Activated CD4-positive, alpha-beta T cell treated with anti-CD3 and anti-CD28 coated beads, Interleukin-2, Interleukin-6, amounts not matched to agents 100 ng/mL and 50 ng/mL, durations not matched to agents 16 hours and 8 hours (primary cell): ENCODE measurements at places on chromosomes 7 and 10.

GRCh38 chr7:127882313-127882920 is 148.8 kb downstream of the LRRC4 start:
- DNase-seq, result no peak

GRCh38 chr10:29588629-29589421 is 45.9 kb downstream of the SVIL start:
- DNase-seq, result no peak

GRCh38 chr7:124457841-124458240 is 307.8 kb downstream of the GPR37 start:
- no peak for DNase-seq

DNA sequence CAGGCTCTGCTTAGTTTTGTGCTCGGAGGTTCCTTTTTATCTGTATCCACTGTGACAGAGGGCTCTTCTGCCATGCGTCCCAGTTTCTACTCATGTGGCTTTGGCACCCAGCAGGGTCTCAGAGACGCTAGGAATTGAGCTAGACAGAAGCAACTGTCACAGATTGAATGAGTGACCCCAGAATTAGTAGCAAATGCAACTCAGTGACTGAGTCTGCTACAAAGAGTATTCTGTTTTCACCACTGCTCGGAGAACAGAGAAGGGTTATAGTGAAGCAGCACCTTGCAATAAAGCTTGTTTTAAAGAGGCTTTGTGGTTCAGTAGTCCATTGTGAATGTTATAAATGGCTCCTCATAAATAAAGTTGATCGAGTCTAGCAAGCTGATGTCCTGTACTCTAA is 113.2 kb downstream of the DNAH11 start:
- no peak for DNase-seq

DNA sequence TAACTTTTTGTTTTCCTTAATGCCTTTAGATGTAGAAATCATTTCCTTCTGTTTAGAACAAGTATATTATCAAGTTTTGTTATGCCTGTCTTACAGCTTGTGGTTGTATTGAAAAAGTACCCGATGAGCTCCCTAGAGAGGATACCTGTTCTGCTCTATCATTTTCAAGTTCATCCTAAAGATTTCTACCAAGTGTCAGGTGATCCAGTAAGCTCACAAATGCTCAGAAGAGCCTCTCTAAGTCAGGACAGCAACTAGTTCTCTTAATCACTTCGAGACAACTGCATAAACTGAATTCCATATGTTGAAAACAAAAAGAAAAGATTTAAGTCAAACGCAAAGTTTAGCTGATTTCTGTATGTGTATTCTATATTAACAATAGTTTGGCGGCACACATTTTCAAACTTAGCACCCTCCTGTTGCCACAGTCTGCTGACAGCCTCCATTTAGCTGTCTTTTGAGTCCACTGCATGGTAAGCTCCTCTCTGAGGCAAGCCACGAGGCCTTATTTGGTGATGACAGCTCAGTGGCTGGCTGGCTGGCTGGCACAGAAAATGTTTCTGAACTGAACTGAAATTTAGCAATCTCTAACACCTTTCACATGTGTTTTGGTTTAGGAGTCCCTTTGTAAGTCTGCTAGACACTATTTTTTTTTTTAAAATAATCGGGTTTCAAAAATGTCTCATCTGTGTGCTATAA is 59.4 kb downstream of the SEMA3C start:
- DNase-seq, result no peak

DNA sequence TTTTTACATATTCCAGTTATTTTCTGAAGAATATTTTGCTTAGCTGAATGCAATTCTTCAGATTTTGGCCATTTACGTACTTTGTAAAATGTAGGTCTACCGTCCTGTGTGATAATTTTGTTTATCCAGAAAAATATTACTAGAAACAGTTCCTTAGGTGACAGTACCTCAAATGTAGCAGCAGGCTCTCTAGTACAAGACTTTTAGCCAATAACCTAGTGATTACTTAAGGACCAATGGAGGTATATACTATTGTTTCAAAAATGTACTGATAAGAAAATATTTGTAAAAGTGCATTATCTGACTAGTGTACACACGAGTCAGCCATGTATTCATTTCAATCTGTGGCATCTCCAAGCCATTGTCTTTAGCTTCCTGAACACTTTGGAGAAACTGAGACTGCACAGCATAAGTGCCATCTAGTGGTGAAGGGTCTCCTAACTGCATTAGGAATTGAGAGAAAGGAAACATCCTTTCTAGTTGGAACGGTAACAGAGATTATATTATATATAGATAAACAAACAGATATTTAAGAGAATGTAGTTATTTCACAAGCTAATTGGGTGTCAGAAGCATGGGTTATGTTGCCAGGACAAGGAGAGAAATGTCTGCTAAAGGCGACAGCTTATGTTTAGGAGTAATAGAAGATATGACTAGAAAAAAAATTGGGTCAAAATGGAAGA is 23.7 kb downstream of the RTKN2 start:
- DNase-seq, result peak; percentile 88

DNA sequence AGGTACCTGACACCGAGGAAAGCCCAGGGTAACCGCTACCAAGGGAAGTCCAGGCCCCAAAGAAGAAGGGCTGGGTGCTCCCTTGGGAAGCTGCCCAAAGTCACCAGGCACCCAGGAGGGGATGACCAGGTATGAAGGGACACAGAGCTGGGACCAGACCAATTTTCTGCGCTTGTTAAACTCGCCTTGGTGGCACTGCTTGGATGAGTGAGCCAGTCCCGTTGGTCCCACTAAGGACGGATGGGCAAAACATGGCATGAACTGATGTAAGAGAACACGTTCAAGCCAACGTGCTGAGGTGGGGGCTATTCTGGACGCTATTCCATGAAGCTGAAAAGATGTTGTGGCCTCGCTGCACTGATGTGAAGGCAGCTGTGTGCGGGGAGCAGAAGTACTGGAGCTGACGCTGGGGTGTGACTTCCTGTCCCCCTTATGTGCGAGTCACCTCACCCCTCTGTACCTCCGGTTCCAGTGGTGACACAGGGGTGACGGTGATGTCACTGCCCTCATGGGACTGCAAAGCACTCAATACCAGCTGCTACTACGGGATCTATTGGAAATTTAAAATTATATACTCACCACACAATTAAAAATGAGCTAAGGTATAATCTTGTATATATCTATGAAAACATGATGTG is 73.6 kb downstream of the COBL start:
- DNase-seq, result no peak

- no peak for DNase-seq
Measured at GRCh38 chr10:31864834-31865518, 63.7 kb downstream of the ARHGAP12 start.

GRCh38 chr7:126436213-126436868 is 816.4 kb downstream of the GRM8 start:
- no peak for DNase-seq

DNA sequence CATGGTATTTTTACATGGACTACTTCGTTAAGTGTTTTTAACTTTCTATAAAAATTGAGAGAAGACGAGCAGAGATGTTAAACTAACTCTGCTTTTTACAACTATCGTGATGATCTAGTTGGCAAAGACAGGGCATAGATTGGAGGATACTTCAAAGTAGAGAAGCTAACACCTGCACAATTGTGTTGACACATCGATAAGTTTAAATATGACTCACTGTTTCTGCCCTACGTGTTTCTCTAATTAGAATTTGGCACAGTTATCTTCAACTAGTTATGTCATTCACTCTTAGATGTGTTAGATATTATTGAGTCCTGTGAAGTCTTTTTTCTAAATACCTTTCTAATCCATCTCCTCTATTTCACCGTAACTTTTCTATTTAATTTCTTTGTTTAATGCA is 68.5 kb upstream of the FERD3L start:
- DNase-seq, result no peak

DNA sequence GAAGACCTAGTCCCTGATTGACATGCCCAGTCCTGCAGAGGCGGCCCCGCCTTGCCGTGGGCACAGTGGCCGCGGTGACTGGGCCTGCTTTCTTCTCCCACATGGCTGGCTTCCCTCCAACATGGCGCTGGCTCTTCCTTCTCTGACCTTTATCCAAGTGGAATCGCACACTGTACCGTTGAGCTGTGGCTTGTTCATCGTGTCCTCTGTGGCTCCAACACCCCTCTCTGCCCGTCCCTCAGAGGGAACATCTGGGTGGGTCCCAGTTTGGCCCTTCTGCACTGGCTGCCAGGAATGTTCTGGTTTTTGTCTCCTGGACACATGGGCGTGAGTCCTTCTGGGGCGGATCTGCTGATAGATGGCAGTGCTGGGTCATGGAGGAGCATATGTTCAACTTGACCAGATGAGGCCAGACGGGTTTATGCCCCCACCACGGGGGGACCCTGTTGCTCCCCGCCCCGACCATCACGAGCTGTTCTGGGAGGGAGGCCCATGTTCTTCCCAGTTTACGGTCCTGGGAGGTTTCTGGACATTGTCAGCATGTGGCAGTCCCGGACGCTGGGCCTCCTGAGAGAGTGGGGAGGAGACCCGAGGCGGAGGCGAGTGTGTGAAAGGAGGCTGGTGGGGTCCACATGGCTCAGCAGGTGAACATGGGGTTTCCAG is 63.5 kb downstream of the LHPP start:
- DNase-seq, result no peak

DNA sequence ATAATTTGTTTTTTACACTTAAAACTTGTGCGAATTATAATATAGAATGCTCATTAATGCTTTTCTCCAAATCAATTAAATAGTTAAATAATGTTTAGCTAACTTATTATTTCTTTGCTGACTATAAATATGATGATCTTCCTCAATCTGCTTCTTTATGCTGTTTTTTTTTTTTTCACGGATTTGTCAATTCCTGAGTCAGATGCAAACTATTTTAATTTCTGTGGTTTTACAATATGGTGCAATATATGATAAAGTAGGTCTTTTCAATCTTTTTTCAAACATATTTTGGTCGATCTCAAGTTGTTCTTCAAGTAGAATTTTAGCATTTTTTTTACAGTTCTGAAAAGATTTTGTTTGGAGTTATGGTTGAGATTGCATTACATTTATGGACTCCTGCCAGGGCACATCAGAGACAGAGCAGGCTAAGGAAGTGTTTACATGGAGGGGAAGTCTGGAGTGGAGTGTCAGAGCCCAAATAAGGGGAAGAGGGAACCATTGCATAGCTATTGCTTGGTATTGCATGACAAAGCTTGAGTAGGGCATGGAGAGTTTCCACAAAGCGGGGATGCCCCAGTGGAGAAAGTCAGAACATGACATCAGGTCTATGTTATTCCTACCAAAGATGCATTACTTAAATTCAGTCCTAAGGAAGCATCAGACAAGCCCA is 204.4 kb downstream of the OTUD1 start:
- no peak for DNase-seq

DNA sequence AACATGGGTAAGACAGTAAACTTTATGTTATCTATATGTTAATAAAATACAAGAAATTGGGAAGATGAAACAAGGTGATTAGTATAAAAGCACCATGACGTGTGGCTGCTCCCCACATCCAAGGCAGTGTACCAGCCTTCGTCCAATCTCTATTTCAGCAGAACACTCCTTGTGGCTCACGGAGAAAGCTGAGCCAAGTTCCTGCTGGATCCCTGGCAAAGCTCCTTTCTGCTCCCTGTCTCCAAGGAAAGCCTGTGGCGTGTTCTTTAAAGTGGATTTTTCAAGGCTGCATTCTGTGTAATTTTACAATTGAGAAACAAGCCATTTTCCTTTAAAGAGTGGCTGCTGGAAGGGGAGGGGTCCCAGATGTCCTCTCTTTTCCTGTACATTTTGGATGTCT is 467.3 kb downstream of the PTPRN2 start:
- no peak for DNase-seq
